Stimulated activated CD8-positive, alpha-beta memory T cell treated with anti-CD3 and anti-CD28 coated beads, Interleukin-2, amount 100 ng/mL, for 48 hours (primary cell): ENCODE measurements at places on chromosomes 1 and 21.
A peak's percentile ranks its signal among the peaks of the same experiment; 100 is the strongest.

DNA sequence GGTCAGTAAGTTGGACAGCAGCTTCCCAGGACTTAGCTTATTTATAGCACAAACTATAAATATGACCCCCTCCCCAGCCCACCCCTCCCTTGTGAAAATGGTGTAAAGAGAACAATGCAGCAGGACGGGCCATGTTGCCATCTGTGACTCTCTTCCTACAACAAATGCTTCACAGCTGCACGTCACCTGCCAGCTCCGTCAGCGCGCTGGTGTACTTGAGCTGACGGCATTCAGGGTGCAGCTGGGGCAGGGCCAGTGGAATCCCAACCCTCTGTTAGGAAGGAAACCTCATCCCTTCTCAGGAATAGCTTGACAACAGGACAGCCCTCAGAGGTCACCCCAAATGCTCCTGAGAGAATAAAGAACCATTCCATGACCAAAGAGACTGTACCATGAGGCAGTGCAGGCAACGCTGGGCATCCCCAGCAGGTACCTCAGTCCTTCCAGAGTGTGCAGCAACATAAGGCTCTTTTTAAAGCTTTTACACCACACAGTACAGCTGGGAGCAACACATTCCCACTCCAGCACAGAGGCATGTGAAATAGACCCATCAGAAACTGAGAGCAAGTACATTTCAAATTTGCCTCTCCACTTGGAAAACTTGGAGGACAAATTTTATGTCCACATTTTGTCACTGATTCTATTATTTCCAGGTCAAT lies 85.0 kb downstream of the ATP1A1 start:
- no peak for DNase-seq

GRCh38 chr1:225481738-225482137 lies 53.9 kb upstream of the LBR start:
- DNase-seq: no peak

GRCh38 chr1:236083650-236084385 lies 18.9 kb upstream of the NID1 start:
- no peak for DNase-seq

- no peak for DNase-seq
Measured at GRCh38 chr1:112759228-112759627, 44.1 kb upstream of the PPM1J start.

GRCh38 chr1:170305777-170306512 lies 160.2 kb downstream of the NTMT2 start:
- DNase-seq: no peak

DNA sequence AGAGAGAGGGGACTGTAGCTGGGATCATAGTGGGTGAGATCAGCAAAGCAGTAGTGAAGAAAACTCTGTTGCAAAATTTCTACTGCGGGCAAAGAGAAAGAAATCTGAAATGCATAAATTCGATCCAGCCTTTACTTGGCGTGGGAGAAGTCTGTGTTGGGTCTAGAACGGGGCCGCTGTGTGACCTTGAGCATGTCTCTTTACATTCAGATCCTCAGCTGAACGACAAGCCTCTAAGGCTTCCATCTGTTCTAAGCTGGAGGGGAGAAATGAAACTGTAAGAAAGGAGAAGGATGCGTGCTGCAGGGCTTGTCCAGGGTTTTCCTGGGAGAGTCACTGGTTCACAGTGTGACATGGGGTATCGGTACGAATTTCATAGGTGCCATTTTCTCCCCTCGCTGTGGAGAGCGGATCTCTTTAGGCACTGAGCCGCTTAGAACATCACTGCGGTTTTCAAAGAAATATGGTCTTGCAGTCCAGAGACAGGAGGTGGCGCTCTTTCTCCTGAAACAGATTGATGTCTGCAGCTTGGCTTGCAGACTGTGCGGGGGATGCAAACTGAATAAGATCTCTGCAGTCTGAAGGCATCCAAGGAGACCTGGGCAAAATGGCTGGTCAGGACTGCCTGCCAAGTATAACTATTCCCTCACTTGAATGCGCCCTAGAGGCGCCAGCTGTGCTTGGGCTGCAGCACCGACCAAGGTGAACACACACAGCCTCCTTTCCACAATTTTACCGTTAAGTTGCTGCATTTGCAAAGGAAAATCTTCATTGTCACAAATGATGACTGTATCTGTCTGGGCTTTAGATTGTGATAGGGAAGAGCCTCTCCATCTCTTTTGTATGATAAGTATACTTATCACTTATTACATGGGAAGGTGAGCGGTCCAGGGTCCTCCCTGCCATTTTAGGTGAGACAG lies 104.1 kb downstream of the XCL2 start:
- peak; percentile 70 for DNase-seq

DNA sequence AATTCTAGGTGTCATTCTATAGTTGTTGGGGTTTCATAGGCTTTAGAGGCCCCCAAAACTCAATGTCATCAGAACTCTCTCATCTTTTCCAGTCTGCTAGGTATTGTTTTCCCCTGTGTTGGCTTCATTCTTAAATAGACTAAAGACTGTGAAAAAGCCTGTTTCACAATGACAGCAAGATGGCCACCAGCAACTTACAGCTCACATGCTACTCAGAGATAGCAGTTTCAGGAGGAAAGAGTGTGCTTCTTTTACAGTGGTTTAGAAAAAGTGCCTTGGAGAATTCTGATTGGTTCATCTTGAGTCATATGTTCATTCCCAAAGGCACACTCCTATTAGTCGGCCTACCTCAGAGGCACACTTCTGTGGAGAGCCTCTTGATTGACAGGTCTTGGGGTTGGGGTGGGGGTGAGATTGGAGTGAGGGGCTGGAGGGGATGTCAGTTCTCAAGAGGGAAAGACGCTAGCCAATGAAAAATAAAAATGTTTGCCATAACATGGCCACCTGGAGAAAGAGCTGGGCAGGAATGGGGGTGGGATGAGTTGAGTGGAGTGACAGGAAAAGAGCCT lies 8.5 kb downstream of the IL23R start:
- DNase-seq: no peak

DNA sequence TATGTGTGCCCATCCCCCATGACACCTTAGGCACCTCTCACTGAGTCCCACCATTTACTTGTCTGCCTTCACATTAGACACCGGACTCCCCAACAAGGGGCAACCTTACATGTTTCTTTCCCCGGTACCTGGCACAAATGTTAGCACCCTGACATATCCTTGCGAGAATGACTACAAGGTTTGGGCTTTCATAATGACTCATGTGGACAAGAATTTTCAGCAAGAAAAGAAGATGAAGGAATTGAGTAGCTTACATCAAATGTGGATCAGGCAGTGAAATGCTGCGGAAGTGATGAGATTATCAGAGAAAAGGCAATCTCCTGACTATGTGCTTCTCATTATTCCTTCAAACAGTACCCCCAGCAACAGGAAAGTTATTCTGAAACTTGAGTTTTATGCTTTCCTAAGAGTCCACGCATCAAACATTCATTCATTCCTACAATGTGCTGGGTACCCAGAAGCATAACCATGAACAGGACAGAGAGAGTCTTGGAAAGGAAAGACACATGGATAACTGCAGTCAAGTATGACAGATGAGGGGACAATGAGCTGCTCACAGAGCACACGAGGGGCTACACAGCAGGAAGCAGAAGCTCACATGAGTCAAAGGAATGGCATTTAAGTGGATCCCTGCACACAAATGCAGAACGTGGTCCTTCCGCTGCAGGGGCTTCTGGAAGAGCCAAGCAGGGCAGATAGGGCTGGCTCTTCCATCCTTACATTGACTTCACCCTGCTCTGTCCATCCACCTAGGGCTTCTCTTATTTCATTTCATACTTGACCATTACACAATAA lies 112.1 kb downstream of the PCNX2 start:
- DNase-seq: no peak
